Naive thymus-derived CD8-positive, alpha-beta T cell (primary cell): ENCODE measurements at places on chromosomes 3 and 15. TPM values are rescaled to one million over a fixed set of nuclear protein-coding genes. Genes with fewer than 3 reads are reported as not detected.
A peak's percentile ranks its signal among the peaks of the same experiment; 100 is the strongest.

DNA sequence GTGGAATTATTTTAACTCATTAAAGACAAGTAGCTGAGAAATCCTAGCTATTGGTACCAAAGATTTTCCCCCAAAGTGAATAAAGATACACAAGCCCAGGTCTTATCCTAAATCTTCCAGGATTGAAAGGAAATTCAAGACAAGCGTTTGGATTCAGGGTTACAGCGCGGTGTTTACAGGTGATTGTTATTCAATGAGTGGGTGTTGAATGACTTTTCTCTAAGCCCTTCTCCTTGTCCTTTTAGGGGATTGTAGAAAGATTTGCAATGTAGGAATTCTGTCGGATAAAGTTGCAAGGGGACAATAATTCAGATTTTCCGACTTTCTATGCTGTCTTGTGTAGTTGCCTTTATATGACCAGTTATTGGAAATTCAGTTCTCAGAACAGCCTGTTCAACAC, 57.2 kb downstream of the USP13 start:
- H3K4me3 ChIP-seq = no peak overlapping the region
- H3K27ac ChIP-seq = no peak overlapping the region
- H3K36me3 ChIP-seq = peaks cover 22% of the 10 kb centered on the region
- no peaks in the 10 kb centered on the region for H3K27me3 ChIP-seq

CEP63 gene
- 40.1 TPM for total RNA-seq

GOLGA8S gene
- total RNA-seq = 0.63 TPM

SPSB4 gene
- total RNA-seq = not detected

SPATA12 gene
- not detected for total RNA-seq

GRCh38 chr3:65402597-65402996, 636.1 kb downstream of the MAGI1 start:
- H3K27ac ChIP-seq = no peak overlapping the region
- no peaks in the 10 kb centered on the region for H3K4me1 ChIP-seq
- H3K4me3 ChIP-seq = no peak overlapping the region

DNA sequence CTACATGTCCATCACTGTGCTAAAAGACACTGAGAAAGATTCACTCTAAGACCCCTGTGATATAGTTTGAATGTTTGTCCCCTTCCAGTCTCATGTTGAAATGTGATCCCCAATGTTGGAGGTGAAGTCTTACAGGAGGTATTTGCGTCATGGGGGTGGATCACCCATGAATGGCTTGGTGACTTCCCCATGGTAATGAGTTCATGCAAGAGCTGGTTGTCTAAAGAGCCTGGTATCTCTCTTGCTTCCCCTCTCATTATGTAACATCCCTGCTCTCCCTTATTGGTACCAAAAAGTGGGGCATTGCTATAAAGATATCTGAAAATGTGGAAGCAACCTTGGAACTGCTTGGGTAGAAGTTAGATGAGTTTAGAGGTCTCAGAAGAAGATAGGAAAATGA, 32.2 kb upstream of the FAM174B start:
- DNase-seq = no peak
- no peak overlapping the region for H3K27ac ChIP-seq
- no peaks in the 10 kb centered on the region for H3K4me1 ChIP-seq
- peaks cover 2% of the 10 kb centered on the region for H3K27me3 ChIP-seq
- H3K36me3 ChIP-seq = peaks cover 8% of the 10 kb centered on the region

GRCh38 chr15:52760562-52760961, 29.6 kb downstream of the ONECUT1 start:
- H3K36me3 ChIP-seq = no peaks in the 10 kb centered on the region
- H3K27ac ChIP-seq = no peak overlapping the region
- peaks cover 56% of the 10 kb centered on the region for H3K27me3 ChIP-seq
- no peaks in the 10 kb centered on the region for H3K4me1 ChIP-seq
- no peak for DNase-seq

MTFMT gene
- total RNA-seq = 21.2 TPM

SOX14 gene
- total RNA-seq = not detected

SLCO2A1 gene
- total RNA-seq = not detected

DNA sequence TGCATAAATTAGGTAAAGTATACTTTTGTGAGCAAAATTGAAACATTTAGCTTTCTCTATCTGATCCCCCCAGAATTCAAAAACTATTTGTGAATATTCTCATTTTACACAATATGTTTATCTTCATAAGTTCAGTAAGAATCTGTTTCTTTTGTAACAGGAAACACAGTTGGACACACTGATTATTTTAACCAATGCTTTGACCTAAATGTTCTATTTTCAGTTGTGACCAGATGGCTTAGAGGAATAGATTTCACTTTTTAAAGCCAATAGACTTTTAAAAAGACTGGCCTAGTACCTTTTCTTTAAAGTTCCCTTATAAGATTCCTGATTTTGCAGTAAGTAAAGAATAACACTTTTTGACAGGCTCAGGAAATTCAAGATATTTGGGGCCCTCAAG, 74.0 kb upstream of the STRIT1 start:
- H3K27me3 ChIP-seq = no peaks in the 10 kb centered on the region
- H3K4me3 ChIP-seq = no peak overlapping the region
- no peak for DNase-seq
- peaks cover 14% of the 10 kb centered on the region for H3K36me3 ChIP-seq
- H3K27ac ChIP-seq = no peak overlapping the region

DNA sequence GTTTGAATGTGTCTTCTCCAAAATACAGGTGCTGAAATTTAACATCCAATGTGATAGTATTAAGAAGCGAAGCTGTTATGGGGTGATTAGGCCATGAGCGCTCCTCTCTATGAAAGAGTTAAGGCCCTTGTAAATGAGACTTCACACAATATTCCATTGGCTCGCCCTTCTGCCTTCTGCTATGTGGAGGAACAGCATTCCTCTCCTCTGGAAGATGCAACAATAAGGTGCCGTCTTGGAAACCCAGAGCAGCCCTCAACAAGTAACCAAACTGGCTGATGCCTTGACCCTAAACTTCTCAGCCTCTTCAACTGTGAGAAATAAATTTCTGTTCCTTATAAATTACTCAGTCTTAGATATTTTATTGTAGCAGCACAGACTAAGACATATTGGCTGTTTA, 874.6 kb downstream of the ROBO1 start:
- no peak for DNase-seq
- H3K36me3 ChIP-seq = no peaks in the 10 kb centered on the region
- H3K27ac ChIP-seq = no peak overlapping the region

GRCh38 chr3:72375237-72376076, 472.8 kb downstream of the SHQ1 start:
- no peak overlapping the region for H3K4me3 ChIP-seq
- no peak for DNase-seq
- H3K36me3 ChIP-seq = peaks cover 14% of the 10 kb centered on the region
- H3K4me1 ChIP-seq = peaks cover 52% of the 10 kb centered on the region
- peak overlapping the region; percentile 40 for H3K27ac ChIP-seq

DNA sequence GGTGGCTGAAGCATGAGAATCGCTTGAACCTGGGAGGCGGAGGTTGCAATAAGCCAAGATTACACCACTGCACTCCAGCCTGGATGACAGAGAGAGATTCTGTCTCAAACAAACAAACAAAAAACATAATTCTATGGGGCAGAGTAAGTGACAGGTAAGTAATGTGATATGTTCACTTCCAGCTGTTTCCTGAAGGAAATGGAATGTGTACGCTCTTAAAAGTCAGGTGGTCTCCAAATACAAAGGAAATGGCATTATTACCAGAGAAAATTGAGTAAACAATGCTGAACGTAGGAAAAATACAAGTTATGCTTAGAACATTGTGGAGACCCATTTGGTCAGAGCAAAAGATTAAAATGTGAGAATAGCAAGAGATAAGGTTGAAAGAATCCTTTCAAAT, 278.5 kb downstream of the SCAPER start:
- no peak overlapping the region for H3K4me3 ChIP-seq
- DNase-seq = no peak
- no peak overlapping the region for H3K27ac ChIP-seq
- H3K36me3 ChIP-seq = peaks cover 7% of the 10 kb centered on the region
- H3K27me3 ChIP-seq = no peaks in the 10 kb centered on the region

- H3K36me3 ChIP-seq = no peaks in the 10 kb centered on the region
- no peak overlapping the region for H3K4me3 ChIP-seq
- no peaks in the 10 kb centered on the region for H3K4me1 ChIP-seq
- no peak overlapping the region for H3K27ac ChIP-seq
Observed at GRCh38 chr3:31051226-31051625, 156.8 kb upstream of the GADL1 start.
